ENCODE measurements at places on chromosomes 1 and 21. TPM values are rescaled to one million over a fixed set of nuclear protein-coding genes. Genes with fewer than 3 reads are reported as not detected.

The SMCP gene
- total RNA-seq: not detected

The FAM3B gene
- total RNA-seq: not detected

The BTBD19 gene
- 3.4 TPM for total RNA-seq

The AKNAD1 gene
- 1.2 TPM for total RNA-seq

The MYOC gene
- 0.06 TPM for total RNA-seq

The PRDM16 gene
- 0.31 TPM for total RNA-seq

The RIPPLY3 gene
- total RNA-seq: 0.71 TPM

The KCNT2 gene
- total RNA-seq: 0.08 TPM

The RHBDL2 gene
- total RNA-seq: 2.3 TPM

The C1orf94 gene
- not detected for total RNA-seq

The HAPLN2 gene
- total RNA-seq: 0.20 TPM

The SMAP2 gene
- total RNA-seq: 12.3 TPM

The THRAP3 gene
- total RNA-seq: 70.3 TPM

The FMN2 gene
- 4.4 TPM for total RNA-seq

The RGS8 gene
- total RNA-seq: not detected

The C1QB gene
- not detected for total RNA-seq

The POU3F1 gene
- total RNA-seq: not detected
